ENCODE measurements at places on chromosomes 1 and 21. TPM values are rescaled to one million over a fixed set of nuclear protein-coding genes. Genes with fewer than 3 reads are reported as not detected.

The SPRR1B gene
- total RNA-seq, result not detected

The GUCA2A gene
- total RNA-seq, result not detected

The CASQ1 gene
- total RNA-seq, result not detected

The NEK2 gene
- total RNA-seq, result 41.9 TPM

The CFHR5 gene
- not detected for total RNA-seq

The CFHR1 gene
- total RNA-seq, result not detected

- DNase-seq, result no peak
These were observed 953.0 kb downstream of the AMY1C start for GRCh38 chr1:104702731-104703130.

- peak; percentile 34 for DNase-seq
These were observed 636 bp downstream of the INTS3 start for GRCh38 chr1:153728305-153729066.

- DNase-seq, result no peak
These were observed 38.6 kb downstream of the C21orf91 start for GRCh38 chr21:17780539-17780938.

GRCh38 chr1:36304521-36304920 lies 1.6 kb upstream of the SH3D21 start:
- no peak for DNase-seq

- no peak for DNase-seq
These were observed 39.5 kb downstream of the TMEM51 start for GRCh38 chr1:15192916-15193550.

GRCh38 chr1:175036476-175036875 lies 13.3 kb upstream of the MRPS14 start:
- no peak for DNase-seq

- no peak for DNase-seq
These were observed 263.7 kb downstream of the TNR start for GRCh38 chr1:175479521-175480342.

- DNase-seq, result no peak
These were observed 2.1 kb downstream of the OTUD3 start for GRCh38 chr1:19884312-19884711.

GRCh38 chr1:184387069-184387475 lies 243 bp downstream of the C1orf21 start:
- no peak for DNase-seq

GRCh38 chr1:23537296-23537973 lies 6.4 kb upstream of the E2F2 start:
- no peak for DNase-seq

DNA sequence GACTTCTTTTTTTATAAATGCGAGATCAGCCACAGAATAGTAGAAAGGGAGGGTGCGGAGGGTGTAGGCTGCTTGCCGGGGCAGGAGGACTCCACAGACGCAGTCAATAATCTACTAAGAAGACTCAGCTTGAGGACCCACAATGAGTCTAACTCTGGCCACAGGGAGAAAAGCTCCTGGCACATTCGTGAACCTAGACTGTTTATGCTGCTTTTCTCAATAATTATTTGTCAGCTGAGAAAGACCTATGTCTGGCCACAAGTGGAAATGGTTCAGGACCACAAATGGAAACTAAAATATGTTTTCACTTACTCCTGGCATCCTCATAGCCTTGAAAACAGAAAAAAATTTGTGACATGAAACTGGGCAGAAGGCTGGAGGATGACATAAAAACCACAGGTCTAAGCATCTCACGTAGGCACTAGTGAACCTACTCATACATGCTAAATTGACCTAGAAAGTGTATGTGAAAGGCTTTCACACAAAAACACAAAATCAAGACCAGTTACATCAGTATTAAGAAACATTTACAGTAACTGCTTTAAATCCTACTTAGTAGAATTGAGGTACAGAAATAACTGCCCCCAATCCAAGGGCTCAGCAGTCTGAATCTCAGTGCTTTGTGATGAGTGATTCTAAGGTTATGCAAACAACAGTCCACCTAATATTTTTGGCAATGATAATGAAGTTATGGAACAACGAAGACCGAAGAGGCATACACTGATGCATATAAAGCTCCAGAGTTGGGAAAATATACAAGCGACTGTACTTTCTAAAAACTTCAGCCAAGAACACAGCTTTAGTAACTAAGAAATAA lies 159.5 kb downstream of the SLC45A1 start:
- peak; percentile 57 for DNase-seq

GRCh38 chr1:109954041-109954512 lies 30.5 kb upstream of the AHCYL1 start:
- DNase-seq, result no peak

GRCh38 chr1:167805041-167805556 lies 83.3 kb downstream of the MPZL1 start:
- peak; percentile 59 for DNase-seq

DNA sequence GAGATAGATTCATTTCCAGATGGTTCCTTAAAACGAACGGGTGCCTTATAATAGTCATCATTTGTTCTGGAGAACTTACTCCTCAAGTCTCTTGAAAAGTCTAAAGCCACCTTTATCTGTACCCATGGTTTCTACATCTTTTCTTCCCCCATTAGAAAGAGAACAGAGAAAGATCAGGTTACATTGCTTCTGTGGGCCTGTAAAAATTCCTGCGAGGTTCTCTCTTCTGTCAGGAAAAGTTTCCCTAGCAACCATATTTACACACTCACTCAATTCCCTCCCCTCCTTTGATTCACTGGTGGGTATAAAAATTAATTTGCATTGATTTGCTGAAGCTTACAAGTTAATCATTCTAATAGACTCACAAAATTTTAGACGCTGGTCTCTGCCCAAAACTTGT lies 6.7 kb downstream of the PHC2 start:
- no peak for DNase-seq

DNA sequence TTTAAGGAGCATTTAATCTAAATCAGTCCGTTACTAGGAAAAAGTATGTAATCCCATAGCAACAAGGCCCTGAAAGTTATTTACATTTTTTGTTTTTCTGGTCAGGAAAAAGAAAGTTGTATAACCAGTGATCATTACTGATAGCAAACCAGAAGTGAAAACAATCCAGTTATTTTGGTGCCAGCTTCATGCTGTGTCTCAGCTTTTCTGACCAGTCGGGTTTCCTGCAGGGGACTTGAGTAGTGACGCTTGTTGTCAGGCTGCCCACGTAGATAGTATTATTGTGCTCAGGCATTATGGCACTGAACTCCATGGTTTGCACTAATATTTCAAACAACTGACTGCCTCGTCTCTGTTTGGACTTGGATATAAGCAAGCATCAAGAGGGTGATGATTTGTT lies 55.2 kb downstream of the SASS6 start:
- DNase-seq, result no peak

GRCh38 chr1:36212782-36213181 lies 11.5 kb upstream of the THRAP3 start:
- no peak for DNase-seq

- no peak for DNase-seq
These were observed 122.3 kb upstream of the RUNX1 start for GRCh38 chr21:35171385-35171784.

GRCh38 chr1:210373878-210374599 lies 45.3 kb downstream of the HHAT start:
- DNase-seq, result peak; percentile 76

GRCh38 chr1:211217392-211217791 lies 41.8 kb upstream of the RCOR3 start:
- no peak for DNase-seq

GRCh38 chr1:7594714-7595295 lies 176.3 kb upstream of the VAMP3 start:
- no peak for DNase-seq

GRCh38 chr1:234551032-234551378 lies 59.0 kb downstream of the IRF2BP2 start:
- no peak for DNase-seq

DNA sequence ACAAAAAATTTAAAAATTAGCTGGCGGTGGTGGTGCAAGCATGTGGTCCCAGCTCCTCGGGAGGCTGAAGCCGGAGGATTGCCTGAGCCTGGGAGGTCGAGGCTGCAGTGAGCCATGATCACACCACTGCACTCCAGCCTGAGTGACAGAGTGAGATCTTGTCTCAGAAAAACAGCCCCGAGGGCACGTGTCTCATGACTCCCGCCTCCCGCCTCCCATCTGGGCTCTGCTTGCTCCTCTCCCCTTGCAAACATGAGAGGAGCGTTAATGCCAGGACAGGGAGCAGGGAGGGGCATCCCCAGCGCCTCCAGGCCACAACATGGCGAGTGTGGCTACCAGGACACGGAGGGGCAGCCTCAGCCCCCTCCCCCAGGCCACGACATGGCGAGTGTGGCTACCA lies 28.3 kb downstream of the FAAP20 start:
- DNase-seq, result no peak

GRCh38 chr1:145912128-145912641 lies 2.3 kb upstream of the ITGA10 start:
- no peak for DNase-seq
